Globus pallidus (tissue), 1 donor: ENCODE measurements at places on chromosomes 4 and X.
A peak's percentile ranks its signal among the peaks of the same experiment; 100 is the strongest.

DNA sequence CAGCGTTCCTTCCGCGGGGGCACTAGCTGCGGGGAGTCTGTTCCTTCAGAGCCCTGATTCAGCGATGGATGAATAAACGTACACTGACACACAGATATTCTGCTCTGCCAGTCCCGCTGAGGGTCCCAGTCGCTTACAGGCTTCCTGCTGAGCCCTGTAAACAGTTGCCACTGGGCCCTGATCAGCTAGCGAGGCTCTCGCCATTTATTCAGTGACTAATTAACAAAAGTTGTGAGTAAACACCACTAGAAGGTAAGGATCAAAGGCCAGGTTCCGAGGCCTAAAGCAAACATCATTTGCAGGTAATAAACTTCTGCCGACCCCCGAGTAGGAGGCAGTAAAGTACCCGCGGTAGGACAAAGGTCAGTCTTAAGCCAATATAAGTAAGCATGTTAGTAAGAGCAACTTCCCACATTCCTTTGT is 442.6 kb upstream of the GALNT7 start:
- DNase-seq = no peak

DNA sequence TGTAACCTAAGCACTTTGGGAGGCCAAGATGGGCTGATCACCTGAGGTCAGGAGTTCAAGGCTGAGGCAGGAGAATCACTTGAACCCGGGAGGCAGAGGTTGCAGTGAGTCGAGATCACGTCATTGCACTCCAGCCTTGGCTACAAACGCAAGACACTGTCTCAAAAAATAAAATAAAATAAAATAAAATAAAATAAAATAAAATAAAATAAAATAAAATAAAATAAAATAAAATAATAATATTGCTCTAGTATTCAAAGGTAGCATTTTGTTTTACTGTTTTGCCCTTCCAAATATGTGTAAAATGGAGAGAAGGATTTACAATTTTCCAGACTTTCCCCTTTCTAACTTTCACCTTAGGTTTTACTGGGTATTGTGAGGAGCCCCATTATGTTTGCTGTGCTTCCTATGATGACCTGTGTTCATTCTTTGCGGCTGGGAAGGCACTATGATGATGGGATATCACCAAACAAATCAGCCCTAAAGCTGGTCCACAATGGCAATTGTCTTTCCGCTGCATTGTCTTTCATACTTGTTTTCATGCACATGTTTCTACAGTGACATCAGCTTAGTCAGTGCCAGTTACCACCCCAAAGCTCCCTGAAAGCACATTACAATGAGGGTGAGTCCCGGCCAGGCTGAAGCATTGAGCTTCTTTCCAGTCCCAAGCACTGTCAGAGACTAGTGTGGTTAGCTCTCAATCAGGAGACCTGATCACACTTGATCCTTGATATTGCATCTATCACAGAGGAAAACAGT is 50.8 kb downstream of the DTHD1 start:
- peak; percentile 97 for DNase-seq

DNA sequence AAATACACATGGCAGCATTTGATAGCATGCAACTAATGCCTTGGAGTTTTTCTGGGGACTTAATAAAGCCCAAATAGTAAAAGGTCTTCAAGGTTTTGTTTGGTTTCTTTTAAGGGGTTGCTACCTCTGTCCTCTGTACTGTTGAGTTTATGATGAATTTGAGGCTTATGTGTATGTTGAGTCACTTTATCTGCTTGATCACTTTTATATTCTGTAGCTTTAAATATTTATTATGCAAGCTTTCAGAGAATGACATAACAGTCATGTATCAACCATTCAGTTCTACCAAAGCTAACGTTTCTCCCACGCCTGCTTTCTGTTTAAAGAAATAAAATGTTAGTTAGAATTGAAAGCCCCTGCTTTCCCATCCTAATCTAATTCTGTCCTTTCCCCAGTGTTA is 122.2 kb downstream of the NHS start:
- DNase-seq = no peak

DNA sequence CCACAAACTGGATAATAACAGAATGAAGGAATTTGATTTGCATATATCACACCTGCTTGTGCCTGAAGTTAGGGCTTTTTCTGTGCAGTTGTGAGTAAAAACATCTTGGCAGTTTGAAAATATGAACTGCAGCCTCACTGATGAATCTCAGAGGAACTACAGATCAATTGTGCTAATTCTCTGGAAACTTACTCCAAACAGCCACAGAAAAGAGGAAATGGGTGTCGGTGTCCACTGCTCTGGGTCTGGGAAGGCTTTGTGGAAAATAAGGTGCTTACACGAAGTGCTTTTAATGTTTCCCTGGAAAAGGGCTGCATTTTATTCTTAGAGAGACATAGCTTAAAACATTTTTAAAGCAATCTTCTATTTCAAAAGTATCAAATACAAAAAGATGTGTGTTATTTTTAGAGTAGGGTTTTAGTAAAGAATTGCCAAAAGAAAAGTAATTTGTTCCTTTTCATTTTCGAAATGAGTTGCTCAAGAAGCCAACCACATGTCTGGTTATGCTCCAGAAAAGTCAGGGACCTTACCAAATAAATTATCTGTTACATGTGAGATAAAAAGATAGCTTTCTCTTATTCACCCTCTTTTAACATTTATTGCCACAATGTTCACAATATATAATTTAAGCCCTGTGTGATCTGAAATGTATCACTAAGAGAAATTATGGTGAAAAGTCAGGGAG is 240.1 kb downstream of the FRAS1 start:
- DNase-seq = no peak

- DNase-seq = no peak
Observed at GRCh38 chrX:42054256-42054655, 130.9 kb upstream of the CASK start.

- no peak for DNase-seq
Observed at GRCh38 chr4:155592179-155592937, 74.3 kb upstream of the GUCY1A1 start.

GRCh38 chr4:88971536-88971935 is 85.4 kb downstream of the FAM13A start:
- DNase-seq = no peak

DNA sequence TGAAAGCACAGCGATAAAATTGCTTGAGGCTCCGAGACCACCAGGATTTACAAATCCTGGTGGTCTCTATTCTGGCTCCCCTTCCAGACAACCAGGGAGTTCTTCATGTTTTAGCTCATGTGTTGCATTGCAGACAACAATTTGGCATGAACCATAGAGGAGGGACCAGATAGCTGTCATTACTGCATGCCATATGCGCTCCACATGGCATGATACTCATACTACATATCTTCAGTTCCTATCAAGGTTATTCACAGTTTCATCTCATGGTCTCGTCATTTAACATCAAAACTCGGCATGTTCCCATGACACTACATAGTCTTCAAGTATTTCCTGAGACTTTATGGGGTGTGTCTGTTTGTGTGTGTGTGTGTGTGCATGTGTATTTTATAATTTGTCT is 220.3 kb downstream of the OR13H1 start:
- no peak for DNase-seq

DNA sequence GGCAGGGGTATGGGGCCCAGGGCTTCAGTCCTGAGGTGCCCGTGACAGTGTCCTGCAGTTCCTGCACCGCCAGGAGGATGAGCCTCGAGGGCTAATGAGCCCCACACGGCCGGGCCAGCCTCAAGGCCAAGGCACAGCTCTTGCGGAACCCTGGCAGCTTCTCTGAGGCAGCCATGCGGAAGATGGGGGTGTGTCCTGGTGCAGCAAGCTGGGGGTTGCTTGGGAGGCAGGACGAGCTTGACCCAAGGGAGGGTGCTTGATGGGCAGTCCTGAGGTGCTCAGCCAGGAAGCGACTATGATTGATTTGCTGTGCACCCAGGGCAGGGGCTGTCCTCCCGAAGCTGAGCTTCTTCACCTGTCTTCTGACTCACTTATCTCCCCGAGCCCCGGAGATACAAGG is 9.1 kb upstream of the FGFR3 start:
- DNase-seq = no peak

DNA sequence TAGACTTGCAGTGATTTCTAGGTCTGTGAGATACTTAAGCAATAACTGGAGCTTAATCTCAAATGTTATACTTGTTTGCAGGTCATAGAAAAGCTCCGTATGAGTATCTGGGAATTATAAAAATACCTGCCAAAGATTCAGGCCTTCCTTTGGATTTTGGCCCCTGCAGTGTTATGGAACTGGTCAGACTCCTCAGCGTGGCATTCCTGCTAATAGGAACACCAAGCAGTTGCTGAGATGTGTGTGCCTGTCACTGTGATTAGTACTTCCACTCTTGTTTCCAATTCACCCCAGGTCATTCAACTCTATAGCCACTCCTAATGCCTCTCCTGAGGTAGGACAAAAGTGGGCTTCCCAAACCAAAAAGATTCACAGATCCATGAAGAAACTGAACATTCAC is 7.8 kb upstream of the UGT2B7 start:
- DNase-seq = no peak

DNA sequence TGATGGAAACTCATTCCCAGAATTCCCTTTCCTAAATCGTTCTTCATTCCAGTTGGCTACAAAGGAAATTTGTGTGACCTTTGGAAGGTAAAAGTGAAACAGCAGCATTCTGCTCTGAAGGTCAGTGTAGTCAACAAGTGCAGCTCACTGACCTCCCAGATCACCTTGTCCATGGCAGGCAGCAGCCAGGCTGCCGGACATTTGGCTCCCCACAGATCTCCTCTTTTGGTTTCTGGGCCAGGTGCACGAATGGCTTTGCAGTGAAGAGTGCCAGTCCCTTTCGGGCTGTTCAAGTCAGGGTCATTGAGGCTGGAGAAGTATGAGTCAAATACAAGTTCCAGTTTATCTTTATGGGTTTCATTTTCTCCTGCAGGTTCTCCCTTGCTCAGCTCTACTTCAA is 14.3 kb downstream of the GPRIN3 start:
- no peak for DNase-seq

DNA sequence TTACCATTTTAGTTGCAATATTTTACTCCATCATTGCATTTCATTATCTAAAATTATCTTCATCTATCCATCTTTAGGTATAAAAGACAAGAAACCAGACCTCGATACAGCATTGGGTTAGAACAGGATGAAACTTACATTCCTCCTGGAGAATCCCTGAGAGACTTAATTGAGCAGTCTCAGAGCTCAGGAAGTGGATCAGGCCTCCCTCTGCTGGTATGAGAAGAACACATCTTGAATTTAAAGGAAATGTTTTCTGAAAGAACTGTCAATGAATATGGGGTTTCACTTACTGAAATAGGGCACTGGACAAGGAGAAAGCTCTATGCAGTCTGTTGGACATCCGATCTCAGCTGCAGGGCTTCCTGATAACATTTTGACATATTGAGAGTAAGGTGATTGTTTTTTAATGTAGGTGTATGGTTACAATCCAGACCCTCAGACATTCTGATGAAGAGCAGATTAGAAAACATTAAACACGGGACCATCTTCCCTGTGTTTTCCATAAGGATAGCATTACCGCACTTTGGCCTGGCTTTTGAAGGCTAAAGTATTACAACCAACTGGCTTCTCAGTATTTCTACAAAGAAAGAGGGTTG is 367.2 kb downstream of the BMPR1B start:
- DNase-seq = peak; percentile 34

DNA sequence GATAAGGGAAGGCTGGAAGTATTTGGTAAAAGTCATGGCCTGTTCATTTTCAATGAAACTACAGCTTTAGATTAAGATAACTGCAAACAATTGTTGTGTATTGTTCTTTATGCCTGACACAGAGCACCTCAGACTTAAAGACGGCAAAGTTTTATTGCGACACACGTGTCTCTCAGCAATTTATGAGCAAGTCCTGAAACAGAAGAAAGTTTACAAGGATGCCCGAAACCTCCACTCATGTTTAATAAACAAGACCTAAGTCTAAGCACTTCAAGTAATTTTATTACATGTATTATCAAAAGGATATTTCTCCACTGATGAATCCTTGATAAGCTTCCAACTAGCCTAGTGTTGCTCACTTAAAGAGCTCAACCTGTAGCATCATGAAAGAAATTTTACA is 51.0 kb downstream of the DHX15 start:
- no peak for DNase-seq

DNA sequence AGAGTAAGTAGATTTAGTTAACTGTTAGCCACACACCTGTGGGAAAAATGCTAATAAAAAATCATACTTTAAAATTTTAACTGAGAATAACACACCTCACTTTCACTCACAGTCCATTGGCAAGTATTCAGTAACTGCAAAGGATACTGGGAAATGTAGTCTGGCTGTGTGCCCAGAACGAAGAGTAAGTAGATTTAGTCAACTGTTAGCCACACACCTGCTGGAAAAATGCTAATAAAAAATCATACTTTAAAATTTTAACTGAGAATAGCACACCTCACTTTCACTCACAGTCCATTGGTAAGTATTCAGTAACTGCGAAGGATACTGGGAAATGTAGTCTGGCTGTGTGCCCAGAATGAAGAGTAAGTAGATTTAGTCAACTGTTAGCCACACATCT is 178.4 kb upstream of the NWD2 start:
- no peak for DNase-seq

GRCh38 chr4:109385260-109385659 is 48.4 kb upstream of the SEC24B start:
- no peak for DNase-seq

DNA sequence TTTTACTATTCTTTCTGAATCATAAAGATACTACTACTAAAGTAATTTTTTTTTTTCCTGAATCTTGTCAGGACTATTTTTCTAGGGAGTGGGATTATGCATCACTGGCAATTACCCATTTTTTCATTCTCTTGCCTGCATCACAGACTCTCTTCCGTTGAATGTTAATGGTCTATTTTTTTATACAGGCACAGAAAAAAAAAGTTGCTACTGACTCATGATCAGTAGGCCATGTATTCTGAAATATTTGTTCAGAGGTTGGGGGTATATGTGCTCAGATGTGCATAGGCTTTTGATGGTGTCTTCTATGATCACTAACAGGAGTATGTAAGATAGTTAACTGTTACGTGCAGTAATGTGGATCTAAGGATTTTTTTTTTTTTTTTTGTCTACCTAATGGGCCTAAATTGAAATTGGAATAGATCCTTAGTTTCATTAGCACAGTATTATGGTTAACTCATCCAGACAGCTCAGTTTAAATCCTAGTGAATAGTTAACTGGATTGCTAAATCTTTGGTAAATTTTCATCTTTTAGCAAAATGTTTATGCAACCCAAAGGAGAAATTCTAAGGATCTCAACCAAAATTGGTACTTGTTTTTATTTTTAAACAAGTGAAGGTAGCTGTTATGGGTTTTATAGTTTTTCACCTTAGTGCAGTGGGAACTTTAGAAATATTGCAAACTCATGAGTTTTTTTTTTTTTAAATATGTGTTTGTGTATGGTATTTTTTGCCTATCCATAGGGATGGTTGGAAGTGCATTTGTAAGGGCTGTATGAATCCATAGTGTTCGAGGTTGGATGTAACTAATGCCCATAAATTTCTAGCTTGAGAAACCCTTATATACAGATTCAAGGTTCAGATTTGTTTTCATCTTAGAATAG is 12.1 kb downstream of the BMP2K start:
- no peak for DNase-seq

DNA sequence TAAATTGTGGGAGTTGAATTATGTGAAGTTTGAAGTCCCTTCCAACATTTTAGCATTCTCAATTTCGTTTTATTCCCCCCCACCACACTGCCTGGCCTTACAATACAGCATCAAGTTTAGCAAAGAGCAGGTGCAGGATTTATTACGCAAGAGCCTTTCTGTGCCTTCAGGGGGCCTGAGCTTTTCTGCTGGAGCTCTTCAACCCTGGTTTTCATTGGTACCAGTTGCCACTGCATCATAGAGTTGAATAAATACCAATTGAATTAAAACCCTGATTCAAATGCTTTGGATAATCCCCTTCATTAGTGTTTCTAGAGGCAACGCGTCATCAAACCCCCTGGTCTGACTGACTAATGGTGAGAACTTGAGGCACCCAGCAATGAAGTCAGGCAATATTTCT is 43.6 kb upstream of the KIT start:
- no peak for DNase-seq
